ENCODE measurements at places on chromosomes 2 and 18. TPM values are rescaled to one million over a fixed set of nuclear protein-coding genes. Genes with fewer than 3 reads are reported as not detected.

TWIST2 gene
- not detected for polyA plus RNA-seq

GDF7 gene
- polyA plus RNA-seq = 0.74 TPM

ERICH2 gene
- not detected for polyA plus RNA-seq

BARD1 gene
- polyA plus RNA-seq = 12.6 TPM

PSMG2 gene
- 95.7 TPM for polyA plus RNA-seq

Measured in IgD-negative memory B cell (primary cell).